ENCODE measurements at places on chromosomes 12 and 14. TPM values are rescaled to one million over a fixed set of nuclear protein-coding genes. Genes with fewer than 3 reads are reported as not detected.

The FOXN4 gene
- not detected for total RNA-seq

DNA sequence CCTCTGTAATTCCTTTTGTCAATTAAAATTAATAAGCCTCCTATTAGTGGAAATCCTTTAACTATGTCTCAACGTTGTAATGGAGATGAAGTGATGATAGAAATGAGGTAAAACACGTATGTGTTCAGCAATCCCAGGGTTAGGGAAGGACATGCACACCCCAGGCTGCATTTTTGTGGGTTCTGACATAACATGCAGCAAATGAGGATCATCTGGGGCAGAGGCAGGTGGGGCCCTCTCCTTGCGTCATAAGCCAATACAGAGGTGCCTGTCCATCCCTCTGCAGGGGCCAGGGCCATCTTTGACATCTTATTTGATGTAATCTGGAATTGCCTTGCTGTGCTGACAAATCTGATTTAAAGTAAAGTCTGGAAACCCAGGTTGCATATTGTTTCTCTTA, 73.2 kb downstream of the MYRFL start:
- no peak overlapping the region for H3K4me3 ChIP-seq
- H3K27ac ChIP-seq, result no peak overlapping the region
- H3K4me1 ChIP-seq, result no peaks in the 10 kb centered on the region
- no peak for DNase-seq
- H3K36me3 ChIP-seq, result no peaks in the 10 kb centered on the region
- H3K27me3 ChIP-seq, result no peaks in the 10 kb centered on the region

The PRB2 gene
- total RNA-seq, result not detected

The STRN3 gene
- total RNA-seq, result 74.5 TPM

- no peaks in the 10 kb centered on the region for H3K27me3 ChIP-seq
- H3K36me3 ChIP-seq, result peaks cover 56% of the 10 kb centered on the region
- peaks cover 33% of the 10 kb centered on the region for H3K4me1 ChIP-seq
- H3K27ac ChIP-seq, result peak overlapping the region; percentile 48
- H3K4me3 ChIP-seq, result no peak overlapping the region
- no peak for DNase-seq
Observed at GRCh38 chr14:35050652-35051051, 4.6 kb downstream of the FAM177A1 start.

DNA sequence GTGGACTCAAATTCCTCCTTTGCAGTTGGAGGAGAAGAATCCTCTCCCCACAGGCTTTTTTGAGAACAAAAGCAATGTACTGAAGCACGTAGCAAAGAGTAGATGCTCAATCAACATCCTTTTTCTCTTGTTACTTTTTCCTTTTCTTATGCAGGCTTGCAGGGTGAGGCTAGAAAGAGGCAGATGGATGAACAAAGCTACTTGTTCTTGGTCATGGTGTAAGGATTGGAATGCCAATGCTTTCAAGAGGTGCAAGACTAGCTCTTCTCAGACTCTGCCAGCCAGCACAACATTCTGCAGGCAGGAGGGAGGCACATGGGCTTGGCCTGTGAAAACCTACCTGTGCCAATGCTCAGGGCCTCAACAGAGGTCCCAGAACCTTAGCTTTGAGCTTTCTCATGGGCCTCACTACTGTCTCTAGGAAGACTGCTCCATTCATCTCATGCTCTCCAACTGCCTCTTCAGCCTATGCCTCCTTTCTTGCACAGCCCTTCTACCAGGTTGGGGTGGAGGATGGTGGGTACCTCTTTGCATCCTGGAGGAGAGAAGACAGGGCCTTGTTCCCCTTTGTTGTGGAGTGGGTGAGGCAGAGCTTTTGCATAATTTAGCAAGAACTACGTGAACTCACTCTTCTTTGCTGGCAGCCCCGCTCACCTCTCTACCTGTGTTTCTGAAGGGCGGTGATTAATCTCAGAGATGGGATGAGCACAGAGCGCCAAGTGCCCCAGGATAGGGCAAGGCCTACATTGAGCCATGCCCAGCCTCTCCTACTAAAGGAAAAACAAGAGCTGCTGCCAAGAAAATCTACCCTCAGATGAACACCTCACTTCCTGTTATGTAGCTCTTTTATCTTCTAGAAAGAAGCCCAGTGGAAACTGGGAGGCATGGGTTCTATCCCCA, 1119.7 kb downstream of the VRK1 start:
- H3K4me1 ChIP-seq, result no peaks in the 10 kb centered on the region
- DNase-seq, result no peak
- no peaks in the 10 kb centered on the region for H3K36me3 ChIP-seq

- H3K4me3 ChIP-seq, result peak overlapping the region; percentile 76
- no peak for DNase-seq
- no peaks in the 10 kb centered on the region for H3K27me3 ChIP-seq
- peak overlapping the region; percentile 99 for H3K27ac ChIP-seq
Observed at GRCh38 chr12:46382408-46382963, 9.9 kb upstream of the SLC38A2 start.

DNA sequence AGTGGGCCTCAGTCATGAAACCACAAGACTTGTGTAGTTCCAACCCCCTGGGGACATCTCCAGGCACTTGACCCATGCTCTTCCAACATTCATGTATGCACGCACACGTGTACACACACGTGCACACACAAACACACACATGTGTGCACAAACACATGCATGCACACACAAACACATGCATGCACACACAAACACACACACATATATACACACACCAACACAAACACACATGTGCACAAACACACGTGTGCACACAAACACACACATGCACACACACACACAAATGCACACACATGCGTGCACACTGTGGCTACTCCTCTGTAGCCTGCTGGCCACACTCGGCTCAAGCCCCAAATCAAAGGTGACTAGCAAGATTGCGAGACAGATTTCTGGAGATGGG, 22.8 kb downstream of the BDKRB2 start:
- no peak for DNase-seq
- peaks cover 14% of the 10 kb centered on the region for H3K4me1 ChIP-seq
- H3K27me3 ChIP-seq, result no peaks in the 10 kb centered on the region
- H3K4me3 ChIP-seq, result no peak overlapping the region

Data from esophagus muscularis mucosa (tissue), 4 donors.